Right renal cortex interstitium (tissue), 3 donors: ENCODE measurements at places on chromosomes 1 and 21. TPM values are rescaled to one million over a fixed set of nuclear protein-coding genes. Genes with fewer than 3 reads are reported as not detected.

DNA sequence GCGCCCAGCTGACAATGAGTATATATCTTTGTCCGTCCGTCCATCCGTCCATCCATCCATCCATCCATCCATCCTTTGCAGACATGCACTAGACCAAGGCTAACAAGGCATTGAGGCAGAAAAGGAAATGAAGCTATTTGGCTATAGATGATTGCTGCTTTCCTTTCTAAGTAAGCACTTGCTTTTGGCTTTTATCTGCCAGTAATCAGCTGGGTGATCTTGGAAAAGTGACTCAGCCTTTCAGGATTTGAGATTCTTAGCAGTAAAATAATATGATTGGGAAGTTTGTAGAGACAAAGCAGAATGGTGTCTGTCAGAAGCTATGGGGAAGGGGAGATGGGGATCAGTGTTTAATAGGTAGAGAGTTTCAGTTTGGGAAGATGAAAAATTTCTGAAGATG lies 22.7 kb downstream of the ZFYVE9 start:
- DNase-seq, result no peak

DNA sequence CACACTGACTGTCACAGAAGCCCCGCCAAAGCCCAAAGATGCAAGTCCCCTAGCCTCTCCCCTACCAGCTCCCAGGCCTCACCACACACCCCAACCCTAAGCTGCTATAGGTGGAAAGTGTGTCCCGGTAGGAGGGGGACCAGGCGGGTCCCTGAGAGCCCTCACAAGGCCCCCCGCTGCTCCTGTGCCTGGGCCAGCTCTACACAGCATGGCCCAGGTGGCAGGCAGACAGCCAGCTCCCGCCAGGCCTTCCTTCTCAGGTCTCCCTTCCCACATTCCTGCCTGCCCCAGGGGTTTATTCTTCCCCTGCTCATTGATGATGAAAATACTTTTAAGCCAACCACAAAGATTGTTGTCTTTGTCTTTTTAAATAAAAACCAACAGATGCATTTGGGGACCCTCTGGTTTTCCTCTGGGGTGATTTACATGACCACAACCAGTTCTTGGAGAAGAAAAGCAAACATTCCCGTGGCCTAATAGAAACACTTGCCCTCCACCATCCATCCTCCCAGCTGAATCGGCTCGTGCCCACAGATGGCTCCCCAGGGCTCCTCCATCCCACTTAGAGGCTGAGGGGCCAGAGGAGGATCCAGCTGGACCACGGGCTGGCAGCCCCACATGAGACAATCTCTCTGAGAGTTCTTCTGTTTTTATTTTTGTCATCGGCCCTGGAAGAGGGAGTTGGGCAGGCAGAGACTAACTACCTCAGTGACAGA lies 93.1 kb downstream of the DMRTB1 start:
- DNase-seq, result no peak

- no peak for DNase-seq
Measured at GRCh38 chr1:95370691-95371562, 136.9 kb downstream of the RWDD3 start.

The HFM1 gene
- 6.8 TPM for polyA plus RNA-seq

GRCh38 chr1:234836776-234837357 lies 226.9 kb upstream of the IRF2BP2 start:
- DNase-seq, result no peak

- DNase-seq, result no peak
Measured at GRCh38 chr1:112905395-112906149, 50.4 kb downstream of the SLC16A1 start.

GRCh38 chr1:172670791-172671190 lies 11.9 kb downstream of the FASLG start:
- no peak for DNase-seq
